Tibial nerve (tissue), 4 donors: ENCODE measurements at places on chromosomes 2 and 18. TPM values are rescaled to one million over a fixed set of nuclear protein-coding genes. Genes with fewer than 3 reads are reported as not detected.
A peak's percentile ranks its signal among the peaks of the same experiment; 100 is the strongest.

LRATD1 gene
- 3.9 TPM for total RNA-seq

TPGS2 gene
- total RNA-seq: 150 TPM

CACNB4 gene
- 3.5 TPM for total RNA-seq

DNA sequence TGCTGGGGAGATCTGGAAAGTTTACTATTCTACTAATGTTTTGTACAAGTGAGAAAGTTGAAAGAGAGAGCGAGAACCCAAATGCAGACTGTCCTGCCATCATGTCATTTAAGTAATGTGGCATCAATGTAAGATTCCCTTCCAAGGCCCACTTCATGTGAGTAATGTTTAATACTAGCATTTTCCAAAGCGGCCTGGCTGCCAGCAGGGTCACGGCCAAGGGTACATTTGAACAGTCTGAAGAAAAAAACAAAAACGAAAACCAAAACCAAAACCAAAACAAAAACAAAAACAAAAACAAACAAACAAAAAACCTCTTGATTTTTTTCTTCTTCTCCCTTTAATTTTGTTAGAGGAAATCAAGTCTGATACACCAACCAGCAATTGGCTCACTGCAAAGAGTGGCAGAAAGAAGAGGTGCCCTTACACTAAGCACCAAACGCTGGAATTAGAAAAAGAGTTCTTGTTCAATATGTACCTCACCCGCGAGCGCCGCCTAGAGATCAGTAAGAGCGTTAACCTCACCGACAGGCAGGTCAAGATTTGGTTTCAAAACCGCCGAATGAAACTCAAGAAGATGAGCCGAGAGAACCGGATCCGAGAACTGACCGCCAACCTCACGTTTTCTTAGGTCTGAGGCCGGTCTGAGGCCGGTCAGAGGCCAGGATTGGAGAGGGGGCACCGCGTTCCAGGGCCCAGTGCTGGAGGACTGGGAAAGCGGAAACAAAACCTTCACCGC, 2.2 kb downstream of the HOXD10 start:
- no peaks in the 10 kb centered on the region for H3K36me3 ChIP-seq
- no peak for DNase-seq
- no peaks in the 10 kb centered on the region for H3K4me1 ChIP-seq

- H3K4me3 ChIP-seq: no peak overlapping the region
- peak overlapping the region; percentile 83 for H3K27ac ChIP-seq
- DNase-seq: peak; percentile 72
- no peaks in the 10 kb centered on the region for H3K27me3 ChIP-seq
- no peaks in the 10 kb centered on the region for H3K4me1 ChIP-seq
Measured at GRCh38 chr2:12918835-12919445, 202.2 kb downstream of the TRIB2 start.

DNA sequence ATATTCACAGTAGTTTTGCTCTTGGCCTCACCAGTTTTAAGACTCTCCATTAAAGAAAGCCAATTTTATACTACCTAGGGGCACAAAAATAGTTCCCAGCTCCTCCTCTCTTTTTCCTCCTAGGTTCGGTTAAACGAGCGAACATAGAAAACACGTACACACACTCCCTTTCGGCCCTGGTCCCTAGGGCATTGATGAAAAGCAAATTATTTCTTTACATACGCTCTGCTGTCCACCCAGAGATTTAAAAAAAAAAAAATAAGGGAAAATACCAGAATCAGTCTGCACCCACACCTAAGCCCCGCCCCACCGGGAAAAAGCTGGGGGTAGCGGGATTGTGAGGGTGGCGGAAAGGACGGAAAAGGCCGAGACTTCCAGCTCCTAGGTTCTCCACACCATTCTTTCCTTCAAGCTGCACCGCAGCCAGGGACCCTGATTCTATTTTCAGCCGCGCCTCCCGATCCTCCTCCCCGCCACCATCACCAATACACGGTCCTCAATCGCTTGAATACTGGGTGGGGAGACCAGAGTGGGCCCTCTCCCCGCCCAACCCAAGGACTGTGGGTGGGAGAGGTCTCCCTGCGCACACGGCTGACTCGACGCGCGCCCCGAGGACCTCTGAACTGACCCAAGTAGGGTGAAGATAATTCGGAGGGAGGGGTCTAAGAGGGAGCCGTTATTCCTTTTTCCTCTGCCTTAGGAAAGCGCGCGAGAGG, 769 bp downstream of the ATF2 start:
- no peaks in the 10 kb centered on the region for H3K27me3 ChIP-seq
- H3K4me3 ChIP-seq: peak overlapping the region; percentile 84

GRCh38 chr18:21908711-21909110, 168.1 kb downstream of the MIB1 start:
- H3K27me3 ChIP-seq: no peaks in the 10 kb centered on the region
- no peak overlapping the region for H3K4me3 ChIP-seq
- no peaks in the 10 kb centered on the region for H3K4me1 ChIP-seq
- no peak for DNase-seq
- H3K36me3 ChIP-seq: no peaks in the 10 kb centered on the region
- no peak overlapping the region for H3K27ac ChIP-seq
